ENCODE measurements at places on chromosomes 2 and 18.

DNA sequence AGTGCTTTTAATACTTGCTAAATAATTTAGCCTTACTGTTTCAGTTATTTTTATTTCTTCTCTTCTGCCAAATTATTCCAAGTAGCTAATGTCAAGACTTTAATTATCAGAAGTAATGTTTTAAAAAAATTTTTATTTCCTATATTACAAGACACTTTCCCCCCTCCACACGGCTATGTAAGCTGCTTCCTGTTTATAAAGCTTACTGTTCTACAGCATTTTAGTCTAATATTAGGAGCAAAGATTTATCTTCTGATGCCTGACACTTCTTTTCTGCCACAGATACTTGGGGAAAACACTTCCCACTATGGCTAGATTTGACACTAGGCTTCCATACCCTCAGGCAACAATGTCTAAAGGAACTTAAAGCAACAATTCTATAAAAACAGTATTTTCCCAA, 62.3 kb downstream of the ROCK1 start:
- peak; percentile 30 for DNase-seq

- no peak for DNase-seq
These were observed 250.5 kb downstream of the TFCP2L1 start for GRCh38 chr2:121034551-121034950.

- peak; percentile 53 for DNase-seq
These were observed 31.9 kb upstream of the CREG2 start for GRCh38 chr2:101419096-101419663.

GRCh38 chr2:1055014-1055595, 104.5 kb downstream of the SNTG2 start:
- no peak for DNase-seq

DNA sequence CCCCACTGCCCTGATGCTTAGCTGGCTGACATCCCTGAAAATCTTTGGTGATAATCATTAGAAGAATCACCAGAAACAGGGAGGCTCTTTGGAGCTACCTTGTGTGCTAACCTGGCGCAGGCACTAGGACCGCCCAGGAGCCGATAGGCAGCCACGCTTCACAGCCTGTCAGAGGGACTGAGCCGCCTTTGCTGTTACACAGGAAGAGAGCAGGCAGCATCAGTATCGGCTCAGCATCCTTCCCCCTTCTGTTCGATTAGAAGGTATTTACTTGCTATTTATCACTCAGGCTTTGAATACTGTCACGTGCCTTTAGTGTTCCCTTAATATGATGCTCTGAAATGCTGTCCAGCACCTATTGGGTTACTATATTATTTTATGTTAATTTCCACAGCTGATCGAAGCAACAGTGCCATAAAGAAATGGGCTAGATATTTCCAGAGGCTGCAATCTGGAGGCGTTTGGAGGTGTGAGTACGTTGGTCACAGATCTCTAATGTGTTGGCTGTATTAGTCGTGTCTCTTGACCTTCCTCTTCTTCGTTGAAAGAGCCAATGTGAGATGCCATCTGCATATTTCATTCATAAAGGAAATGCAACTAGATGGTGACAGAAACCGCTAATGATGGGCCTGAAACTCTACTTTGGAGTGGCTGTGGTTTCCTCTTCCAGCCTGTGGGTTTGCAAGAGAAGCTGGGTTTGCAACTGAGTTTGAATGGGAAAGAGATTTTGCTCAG, 110.4 kb upstream of the RAB27B start:
- DNase-seq = peak; percentile 38

GRCh38 chr18:24734058-24734457, 273.6 kb downstream of the HRH4 start:
- peak; percentile 75 for DNase-seq

DNA sequence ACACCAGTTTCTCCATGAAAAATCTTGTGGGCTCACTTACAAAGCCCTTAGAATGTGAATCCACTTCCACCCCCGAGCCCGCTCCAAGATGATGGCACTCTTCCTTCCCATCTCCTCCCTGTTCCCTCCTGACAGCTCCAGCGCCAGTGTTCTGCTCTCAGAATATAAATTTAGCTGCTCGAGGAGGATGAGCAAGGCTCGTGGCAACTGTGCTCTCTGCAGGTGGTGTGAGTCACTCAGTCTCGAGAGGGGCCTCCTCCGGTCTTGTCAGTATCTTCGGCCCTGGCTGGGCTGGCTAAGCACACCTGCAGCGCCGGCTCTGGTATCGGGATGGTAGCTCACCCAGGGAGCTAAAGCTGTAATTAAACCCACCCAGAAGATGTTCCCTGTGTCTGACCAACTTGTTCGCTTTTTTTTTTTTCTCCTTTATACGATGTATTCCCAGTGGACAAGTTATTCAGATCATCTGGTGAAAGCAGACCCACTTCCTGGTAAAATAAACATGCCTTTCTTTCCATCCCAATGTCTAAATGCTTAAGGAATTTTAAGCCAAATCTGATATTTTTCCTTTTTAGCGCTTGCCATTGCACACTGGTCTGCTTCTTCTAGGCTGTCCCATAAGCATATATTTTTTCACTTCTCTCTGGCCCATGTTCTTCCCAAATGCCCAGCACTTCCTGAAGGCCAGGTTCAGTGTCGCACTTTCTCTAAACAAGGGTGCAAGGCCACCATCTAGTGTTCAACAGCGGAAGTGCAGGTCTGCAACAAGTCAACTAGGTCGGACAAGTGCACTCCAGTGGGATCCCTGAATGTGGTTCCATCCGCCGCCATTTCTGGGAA, 31.4 kb upstream of the YPEL5 start:
- DNase-seq = peak; percentile 87

DNA sequence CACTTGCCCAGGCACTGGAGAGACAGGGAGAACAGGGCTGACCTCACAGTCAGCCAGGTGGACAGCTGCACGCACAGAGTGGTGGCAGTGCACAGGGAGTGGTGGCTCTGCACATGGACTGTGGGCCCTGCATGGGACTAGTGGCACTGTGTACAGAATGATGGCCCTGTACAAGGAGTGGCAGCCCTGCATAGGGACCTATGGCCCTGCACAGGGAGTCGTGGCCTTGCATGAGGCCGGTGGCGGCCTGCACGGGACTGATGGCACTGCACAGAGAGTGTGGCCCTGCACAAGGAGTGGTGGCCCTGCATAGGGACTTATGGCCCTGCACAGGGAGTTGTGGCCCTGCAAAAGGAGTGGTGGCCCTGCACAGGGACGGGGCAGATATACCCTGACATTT, 19.1 kb upstream of the STEAP3 start:
- no peak for DNase-seq

GRCh38 chr2:121721926-121722325, 14.7 kb downstream of the NIFK start:
- no peak for DNase-seq

- DNase-seq = no peak
These were observed 104.4 kb downstream of the ASXL3 start for GRCh38 chr18:33682436-33682835.
